ENCODE measurements at places on chromosomes 3 and 15. TPM values are rescaled to one million over a fixed set of nuclear protein-coding genes. Genes with fewer than 3 reads are reported as not detected.
A peak's percentile ranks its signal among the peaks of the same experiment; 100 is the strongest.

The STAC gene
- total RNA-seq, result 3.3 TPM

The DPH3 gene
- total RNA-seq, result 19.1 TPM

The ZPLD1 gene
- total RNA-seq, result not detected

- DNase-seq, result no peak
These were observed 44.4 kb downstream of the MUC20 start for GRCh38 chr3:195764961-195765706.

DNA sequence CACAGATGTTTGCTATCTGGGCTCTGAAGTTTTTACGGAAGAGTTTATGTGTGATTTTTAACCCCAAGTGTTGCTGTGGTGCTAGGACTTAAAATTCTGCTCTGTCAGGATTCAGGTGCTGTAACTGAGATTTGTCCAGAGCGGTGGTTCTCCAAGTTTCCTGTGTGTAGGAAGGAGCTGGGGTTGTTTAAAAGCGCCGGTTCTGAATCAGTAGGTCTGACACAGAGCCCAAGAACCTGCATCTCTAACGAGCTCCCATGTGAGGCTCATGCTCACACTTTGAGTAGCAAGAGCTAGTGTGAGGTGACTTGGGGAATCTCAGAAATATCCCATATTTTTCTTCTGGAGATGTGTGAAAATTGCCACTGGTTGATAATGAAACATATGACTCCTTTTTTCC is 325.5 kb downstream of the SATB1 start:
- no peak for DNase-seq

- no peak for DNase-seq
These were observed 17.0 kb downstream of the RPSA start for GRCh38 chr3:39423436-39423970.

The SNURF gene
- total RNA-seq, result 23.2 TPM

GRCh38 chr15:57457726-57458125 is 81.4 kb downstream of the CGNL1 start:
- DNase-seq, result no peak

GRCh38 chr3:125057186-125057850 is 1.5 kb upstream of the HEG1 start:
- DNase-seq, result peak; percentile 50

The CPNE9 gene
- total RNA-seq, result not detected

The CELSR3 gene
- not detected for total RNA-seq

GRCh38 chr3:183824761-183825455 is 469 bp downstream of the MAP6D1 start:
- no peak for DNase-seq

- peak; percentile 39 for DNase-seq
These were observed 25.5 kb downstream of the GLDN start for GRCh38 chr15:51366920-51367319.

DNA sequence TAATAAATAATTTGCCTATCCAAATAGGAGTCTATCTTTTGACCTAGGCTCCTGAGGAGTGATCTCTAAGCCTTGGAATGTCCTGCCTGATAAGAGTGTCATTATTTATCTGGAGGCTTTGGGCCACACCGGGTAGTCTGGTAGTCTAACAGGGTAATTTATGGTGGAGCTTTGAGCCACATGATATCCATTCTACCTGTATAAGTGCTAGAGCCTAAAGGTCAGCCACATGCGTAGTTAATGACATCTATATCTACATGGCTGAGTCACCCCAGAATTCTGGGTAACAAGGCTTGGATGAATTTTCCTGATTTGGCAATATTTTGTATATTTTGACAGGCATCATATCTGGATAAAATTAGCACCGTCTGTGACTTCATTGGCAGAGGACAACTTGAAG is 681.4 kb downstream of the MCTP2 start:
- DNase-seq, result no peak

GRCh38 chr3:56197991-56198390 is 270.3 kb downstream of the ERC2 start:
- DNase-seq, result no peak

The TTC14 gene
- total RNA-seq, result 90.1 TPM
